Thymus (tissue), 14 donors: ENCODE measurements at places on chromosomes 12 and 14. TPM values are rescaled to one million over a fixed set of nuclear protein-coding genes. Genes with fewer than 3 reads are reported as not detected.

Gene SOX5
- total RNA-seq, result 2.0 TPM

Gene COQ5
- 32.6 TPM for total RNA-seq

Gene DEPDC4
- 2.0 TPM for total RNA-seq

GRCh38 chr14:74552623-74553022 lies 59.1 kb downstream of the ISCA2 start:
- H3K4me1 ChIP-seq, result no peaks in the 10 kb centered on the region
- no peaks in the 10 kb centered on the region for H3K36me3 ChIP-seq
- no peak overlapping the region for H3K4me3 ChIP-seq

DNA sequence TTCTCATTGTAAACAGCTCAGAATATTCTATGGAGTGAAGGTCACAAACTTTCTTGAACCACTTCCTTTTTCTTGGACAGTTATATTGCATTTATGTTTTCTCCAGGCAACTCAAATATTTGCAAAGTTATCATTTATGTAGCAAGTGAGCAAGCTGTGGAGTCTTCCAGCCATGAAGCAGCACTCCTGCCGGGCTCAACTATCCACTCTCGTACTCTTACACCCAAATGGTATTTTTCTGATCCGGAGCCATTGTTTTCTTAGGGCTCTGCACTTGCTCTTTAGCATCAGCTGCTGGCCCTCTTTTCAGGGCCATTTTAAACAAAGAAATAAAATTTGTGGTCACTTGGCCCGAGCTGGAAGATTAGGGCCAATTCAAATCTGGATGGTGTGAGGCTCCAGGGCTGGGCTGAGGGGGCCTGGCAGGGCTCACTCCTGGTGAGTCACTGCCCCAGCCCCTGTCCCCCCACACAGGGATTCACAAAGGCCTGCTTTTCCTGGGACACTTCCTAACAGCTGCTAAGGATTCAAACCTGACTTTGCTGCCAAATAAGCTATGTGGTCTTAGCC lies 19.7 kb downstream of the SYNE3 start:
- DNase-seq, result no peak
- H3K27ac ChIP-seq, result no peak overlapping the region
- no peak overlapping the region for H3K4me3 ChIP-seq
- H3K4me1 ChIP-seq, result peaks cover 17% of the 10 kb centered on the region
- H3K27me3 ChIP-seq, result no peaks in the 10 kb centered on the region
- H3K36me3 ChIP-seq, result no peaks in the 10 kb centered on the region

DNA sequence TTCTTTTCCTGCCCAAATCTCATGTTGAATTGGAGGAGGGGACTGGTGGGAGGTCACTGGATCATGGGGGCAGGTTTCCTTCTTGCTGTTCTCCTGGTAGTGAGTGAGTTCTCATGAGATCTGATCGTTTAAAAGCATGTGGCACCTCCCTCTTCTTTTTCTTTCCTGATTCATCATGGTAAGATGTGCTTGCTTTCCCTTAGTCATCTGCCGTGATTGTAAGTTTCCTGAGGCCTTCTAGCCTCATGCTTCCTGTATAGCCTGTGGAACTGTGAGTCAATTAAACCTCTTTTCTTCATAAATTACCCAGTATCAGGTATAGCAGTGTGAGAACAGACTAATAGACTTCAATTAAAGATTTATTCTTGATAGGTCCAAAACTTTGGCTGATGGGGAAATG lies 83.5 kb downstream of the CAND1 start:
- H3K4me3 ChIP-seq, result no peak overlapping the region
- DNase-seq, result no peak
- H3K27ac ChIP-seq, result no peak overlapping the region
- H3K36me3 ChIP-seq, result no peaks in the 10 kb centered on the region

DNA sequence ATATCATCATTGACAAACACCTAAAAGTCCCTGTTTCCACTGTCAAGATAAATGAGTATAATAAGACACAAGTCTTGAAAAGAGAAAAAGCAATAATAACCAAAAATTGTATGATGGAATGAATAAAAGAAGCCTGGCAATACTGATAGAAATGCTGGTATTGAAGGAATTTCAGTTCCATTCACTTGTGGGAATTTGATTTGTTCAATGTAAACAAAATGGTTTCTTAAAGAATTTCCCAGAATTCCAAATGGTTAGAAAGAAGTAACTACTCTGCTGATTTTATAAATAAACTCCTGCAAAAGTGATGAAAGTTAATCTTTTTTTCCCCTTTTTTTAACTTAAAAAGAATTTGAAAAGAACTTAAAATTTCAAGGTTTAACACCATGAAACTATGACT lies 129.9 kb upstream of the PDZRN4 start:
- no peaks in the 10 kb centered on the region for H3K27me3 ChIP-seq
- DNase-seq, result no peak
- H3K36me3 ChIP-seq, result no peaks in the 10 kb centered on the region
- no peaks in the 10 kb centered on the region for H3K4me1 ChIP-seq
- no peak overlapping the region for H3K27ac ChIP-seq

DNA sequence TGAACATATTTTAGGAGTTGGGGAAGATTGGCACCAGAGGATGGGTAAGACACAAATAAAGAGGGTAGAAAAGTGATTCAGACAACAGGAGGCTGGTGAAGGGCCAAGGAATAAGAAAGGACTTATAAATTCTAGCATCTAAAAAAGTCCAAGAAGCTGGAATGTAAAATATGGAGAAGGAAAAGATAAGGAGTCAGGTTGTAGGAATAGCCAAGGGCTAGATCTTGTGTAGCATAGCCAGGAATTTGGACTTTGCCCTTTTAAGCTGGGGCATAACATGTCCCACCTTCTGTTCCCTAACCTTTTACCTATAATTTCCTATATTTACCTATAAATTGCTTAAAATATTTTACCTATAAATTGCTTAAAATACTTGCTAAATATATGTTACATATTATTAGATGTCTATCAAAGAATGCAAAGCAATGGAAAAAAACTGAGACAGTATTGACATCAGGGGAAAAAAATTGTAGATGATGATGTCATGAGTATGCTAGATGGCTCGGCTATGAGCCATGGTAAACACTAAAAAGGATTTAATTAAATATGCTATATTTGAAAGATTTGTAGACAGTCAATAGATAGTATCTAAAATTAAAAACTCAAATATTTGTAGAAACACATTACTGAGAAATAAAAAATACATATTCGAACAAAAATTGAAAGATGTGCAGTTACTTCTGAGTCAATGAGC lies 99.7 kb upstream of the PLEKHG7 start:
- no peaks in the 10 kb centered on the region for H3K27me3 ChIP-seq
- no peak for DNase-seq
- H3K4me1 ChIP-seq, result no peaks in the 10 kb centered on the region
- H3K27ac ChIP-seq, result no peak overlapping the region
- H3K36me3 ChIP-seq, result no peaks in the 10 kb centered on the region

DNA sequence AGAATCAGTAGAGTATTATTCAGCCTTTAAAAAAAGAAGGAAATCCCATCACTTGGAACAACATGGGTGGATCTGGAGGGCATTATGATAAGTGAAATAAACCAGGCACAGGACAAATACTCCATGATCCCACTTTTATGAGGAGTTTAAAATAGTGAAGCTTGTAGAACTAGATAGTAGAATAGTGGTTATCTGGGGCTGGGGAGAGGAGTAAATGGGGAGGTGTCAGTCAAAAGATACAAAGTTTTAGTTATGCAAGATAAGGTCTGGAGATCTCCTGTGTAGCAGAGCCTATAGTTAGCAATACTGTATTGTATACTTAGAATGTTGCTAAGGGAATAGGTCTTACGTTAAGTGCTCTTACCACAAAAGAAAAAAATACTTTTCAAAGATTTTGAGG lies 64.9 kb downstream of the RIC8B start:
- DNase-seq, result no peak
- H3K4me1 ChIP-seq, result no peaks in the 10 kb centered on the region
- H3K36me3 ChIP-seq, result peaks cover 6% of the 10 kb centered on the region
- no peak overlapping the region for H3K4me3 ChIP-seq
- no peak overlapping the region for H3K27ac ChIP-seq

GRCh38 chr12:96810057-96810456 lies 97.0 kb upstream of the NEDD1 start:
- peak; percentile 27 for DNase-seq
- no peak overlapping the region for H3K4me3 ChIP-seq
- H3K36me3 ChIP-seq, result no peaks in the 10 kb centered on the region
- no peak overlapping the region for H3K27ac ChIP-seq
- no peaks in the 10 kb centered on the region for H3K4me1 ChIP-seq
- no peaks in the 10 kb centered on the region for H3K27me3 ChIP-seq
